ENCODE measurements at places on chromosomes 5 and 9. TPM values are rescaled to one million over a fixed set of nuclear protein-coding genes. Genes with fewer than 3 reads are reported as not detected.

Gene DOK3
- 2.7 TPM for total RNA-seq

Gene FSD1L
- 9.0 TPM for total RNA-seq

Gene THBS4
- total RNA-seq: 315 TPM

Gene FYB1
- total RNA-seq: 1.9 TPM

Gene TRIP13
- 5.7 TPM for total RNA-seq

Gene C9orf43
- 0.22 TPM for total RNA-seq

Gene PPP3R2
- total RNA-seq: 0.04 TPM

Gene TRPM6
- 0.04 TPM for total RNA-seq

Gene BTNL8
- total RNA-seq: 0.09 TPM

Gene CCDC152
- 1.3 TPM for total RNA-seq

DNA sequence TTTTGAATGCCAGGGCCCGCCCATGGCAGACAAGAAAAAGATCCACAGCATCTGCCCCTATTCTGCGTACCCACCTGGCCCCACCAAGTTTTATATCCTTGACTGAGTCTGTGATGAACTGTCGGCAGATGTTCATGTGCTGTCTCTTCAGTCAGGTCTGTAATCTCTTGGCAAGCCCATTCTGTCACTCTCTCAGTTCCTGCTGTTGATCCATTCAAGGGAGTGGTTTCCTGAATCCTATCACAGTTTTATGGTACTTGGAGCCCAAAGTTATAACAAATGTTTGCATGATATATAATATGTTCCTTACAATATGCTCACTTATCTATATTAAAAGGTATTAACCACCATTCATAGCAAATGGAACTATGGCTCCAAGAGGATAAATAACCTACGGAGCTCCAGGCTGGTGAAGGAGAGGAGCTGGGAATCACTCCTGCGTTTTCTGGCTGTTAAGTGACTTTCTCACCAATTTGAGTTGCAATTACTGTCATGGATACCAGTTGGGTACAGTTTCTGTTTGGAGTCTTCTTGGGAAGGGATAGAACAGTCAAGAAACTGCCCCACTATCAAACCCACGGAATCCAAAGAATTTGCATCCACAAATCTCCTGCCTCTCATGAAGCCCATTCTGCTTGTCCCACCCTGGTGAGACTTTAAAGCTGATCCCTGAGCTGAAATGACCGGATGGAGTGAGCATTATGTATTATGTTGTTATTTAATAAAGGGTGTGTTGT is 103.4 kb upstream of the SPRY4 start:
- DNase-seq: no peak

DNA sequence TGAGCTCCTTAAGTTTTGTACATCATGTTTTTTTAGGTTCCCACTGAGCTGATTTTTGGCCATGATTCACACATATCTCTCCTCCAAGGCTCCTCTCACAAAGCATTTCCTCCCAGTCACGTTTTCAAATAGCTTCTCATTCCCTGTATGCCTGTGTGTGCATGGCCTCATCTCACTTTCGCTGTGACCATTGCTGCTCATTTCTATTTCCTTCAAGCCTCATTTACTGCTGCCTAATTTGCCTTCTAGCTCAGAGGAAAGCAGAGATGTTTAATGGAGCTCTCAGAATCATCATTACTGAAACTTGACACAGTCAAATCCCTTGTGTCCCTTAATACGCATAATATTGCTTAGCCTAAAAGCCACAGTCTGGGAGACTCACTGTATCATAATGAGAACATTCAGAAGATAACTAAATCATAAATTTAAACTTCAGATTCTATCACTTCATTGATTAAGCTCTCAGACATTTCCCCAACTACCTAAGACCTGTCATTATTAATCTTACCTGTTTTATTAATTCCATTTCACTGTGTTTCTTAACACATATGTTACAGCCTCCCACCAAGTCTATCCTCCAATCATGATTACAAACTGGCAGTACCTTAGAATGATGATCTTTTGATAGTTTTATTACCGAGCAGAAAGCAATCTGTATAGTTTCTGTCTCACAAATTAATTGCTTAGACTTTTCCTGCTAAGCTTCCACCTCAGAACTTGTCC is 278.3 kb upstream of the PTGER4 start:
- DNase-seq: no peak

DNA sequence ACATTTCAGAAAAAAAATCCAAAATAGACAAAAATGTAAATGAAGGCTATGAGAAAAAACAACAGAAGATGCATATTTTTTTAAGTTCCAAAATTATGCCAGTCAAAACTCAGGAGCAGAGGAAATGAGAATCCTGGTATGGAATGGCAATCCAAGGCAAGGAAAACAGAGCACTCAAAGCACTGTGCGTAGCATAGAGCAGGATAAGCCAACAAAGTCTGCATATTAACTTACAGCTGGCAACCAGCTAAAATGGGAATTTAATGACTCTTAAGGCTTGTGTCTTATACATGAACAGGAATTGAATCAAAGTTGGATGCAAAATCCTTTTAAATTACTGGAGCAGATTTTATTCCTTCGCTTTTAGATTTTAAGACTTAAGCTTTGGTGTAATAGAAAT is 203.5 kb upstream of the DAPK1 start:
- DNase-seq: peak; percentile 94

DNA sequence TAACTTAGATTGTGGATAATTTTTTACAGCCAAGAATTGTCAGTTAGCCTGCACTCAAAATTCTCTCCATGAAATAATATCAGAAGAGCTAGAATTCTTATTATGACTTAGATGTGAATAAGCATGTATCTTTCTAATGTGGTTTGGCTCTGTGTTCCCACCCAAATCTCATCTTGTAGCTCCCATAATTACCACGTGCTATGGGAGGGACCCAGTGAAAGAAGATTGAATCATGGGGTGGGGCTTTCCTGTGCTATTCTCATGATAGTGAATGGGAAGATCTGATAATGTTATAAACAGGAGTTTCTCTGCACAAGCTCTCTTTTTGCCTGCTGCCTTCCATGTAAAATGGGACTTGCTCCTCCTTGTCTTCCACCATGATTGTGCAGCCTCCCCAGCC is 176.8 kb downstream of the MAT2B start:
- DNase-seq: no peak

- peak; percentile 61 for DNase-seq
Observed at GRCh38 chr9:3458806-3459475, 66.9 kb downstream of the RFX3 start.

- DNase-seq: no peak
Observed at GRCh38 chr5:172793577-172794488, 22.8 kb upstream of the DUSP1 start.

- DNase-seq: peak; percentile 16
Observed at GRCh38 chr9:137308057-137308619, 6.1 kb upstream of the NRARP start.

DNA sequence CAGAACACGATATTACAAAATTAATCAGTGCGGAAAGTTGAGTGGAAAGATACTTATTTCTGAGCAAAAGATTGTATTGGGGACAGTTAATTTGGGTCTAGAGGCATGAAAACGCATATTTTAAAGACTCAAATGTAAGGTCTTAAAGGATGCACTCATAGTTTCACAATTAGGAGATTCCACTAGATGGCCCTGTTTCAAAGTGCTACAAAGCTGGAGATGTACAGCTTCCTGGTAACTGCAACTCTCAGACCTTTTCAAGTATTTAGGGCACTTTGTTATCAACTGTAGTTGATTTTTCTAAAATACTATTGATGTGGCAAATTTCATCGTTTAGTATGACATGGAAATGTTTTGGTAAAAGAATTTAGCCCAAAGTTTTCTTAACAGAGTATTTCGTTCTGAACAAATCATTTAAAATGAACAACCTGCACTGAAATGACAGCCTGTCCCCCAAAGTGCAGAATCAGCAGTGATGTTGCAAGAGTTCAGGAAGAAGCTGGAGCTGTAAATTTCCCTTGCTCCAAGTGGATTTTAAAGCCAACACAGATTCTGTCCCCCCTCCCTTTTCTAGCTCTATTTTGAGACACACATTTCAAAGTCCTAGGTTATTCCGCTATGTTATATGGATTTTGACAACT is 16.2 kb upstream of the NDUFB6 start:
- DNase-seq: peak; percentile 80

DNA sequence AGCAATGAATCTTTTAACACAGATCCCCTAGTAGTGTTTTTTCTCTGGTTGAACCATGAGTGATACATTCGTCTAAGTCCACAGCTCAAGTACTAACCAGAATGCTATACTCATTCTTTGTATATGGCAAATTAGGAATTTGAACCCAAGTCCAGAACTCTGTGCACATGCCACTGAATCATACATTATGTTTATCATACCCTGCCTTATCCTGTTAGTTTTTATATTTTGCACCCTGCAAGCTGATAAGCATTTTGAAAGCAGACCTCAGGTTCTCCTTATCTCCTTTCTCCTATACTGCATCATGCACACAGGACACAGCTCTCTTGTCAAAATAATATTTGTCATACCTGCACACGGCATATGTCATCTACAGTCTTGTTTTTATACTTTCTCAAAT is 54.6 kb upstream of the ELL2 start:
- DNase-seq: no peak

- peak; percentile 54 for DNase-seq
Observed at GRCh38 chr5:140223567-140223966, 48.6 kb downstream of the CYSTM1 start.

- no peak for DNase-seq
Observed at GRCh38 chr9:126777733-126778132, 27.1 kb upstream of the ZBTB43 start.

GRCh38 chr5:128844354-128844923 is 120.8 kb upstream of the SLC27A6 start:
- peak; percentile 72 for DNase-seq

GRCh38 chr9:94812343-94812742 is 85.8 kb downstream of the AOPEP start:
- no peak for DNase-seq

DNA sequence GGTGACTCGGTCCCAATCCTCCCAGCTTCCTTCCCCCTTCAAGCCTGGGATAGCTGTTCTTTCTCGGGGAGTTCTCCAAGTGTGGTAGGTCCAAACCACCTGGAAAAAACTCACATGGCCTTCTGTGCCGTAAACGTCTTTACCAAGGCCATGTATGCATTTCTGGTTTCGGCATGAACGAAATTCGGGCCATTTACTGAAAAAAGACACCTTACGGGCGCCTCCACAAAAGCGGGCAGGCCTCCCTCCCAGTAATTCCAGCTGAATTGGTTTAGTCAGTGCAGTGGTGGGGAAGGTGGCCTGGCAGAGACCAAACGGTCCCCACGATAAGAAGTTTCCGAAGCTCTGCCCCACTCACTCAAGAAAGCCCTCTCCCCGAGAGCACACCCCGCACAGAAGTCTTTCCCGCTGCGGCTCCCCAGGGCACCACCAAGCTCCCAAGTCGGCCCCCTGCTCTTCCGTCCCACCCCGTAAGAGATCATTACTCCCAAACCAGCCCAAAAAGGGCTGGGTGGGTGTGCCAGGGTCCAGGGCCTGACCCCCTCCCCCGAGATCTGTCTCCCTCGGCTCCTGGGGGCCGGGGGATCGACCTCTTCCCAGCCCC is 86.3 kb upstream of the MELK start:
- DNase-seq: peak; percentile 33

DNA sequence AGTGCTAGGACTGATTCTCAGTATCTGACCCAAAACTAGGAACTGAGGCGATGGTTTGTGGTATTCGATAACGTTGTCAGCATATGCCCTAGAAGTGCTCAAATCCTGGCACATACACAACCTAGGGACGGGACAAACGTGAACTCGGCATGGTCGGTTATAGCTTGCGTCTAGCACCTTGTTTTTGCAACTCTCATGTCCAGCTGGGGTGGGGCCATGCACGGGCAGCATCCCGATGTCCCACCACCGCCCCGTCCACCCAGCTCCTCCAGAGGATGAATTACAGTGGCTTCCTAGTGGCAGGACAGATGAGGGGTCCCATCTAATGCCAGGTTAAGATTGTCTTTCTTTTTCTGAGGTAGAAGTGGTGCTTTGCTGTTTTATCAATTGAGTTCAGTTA is 31.6 kb downstream of the PROP1 start:
- no peak for DNase-seq

DNA sequence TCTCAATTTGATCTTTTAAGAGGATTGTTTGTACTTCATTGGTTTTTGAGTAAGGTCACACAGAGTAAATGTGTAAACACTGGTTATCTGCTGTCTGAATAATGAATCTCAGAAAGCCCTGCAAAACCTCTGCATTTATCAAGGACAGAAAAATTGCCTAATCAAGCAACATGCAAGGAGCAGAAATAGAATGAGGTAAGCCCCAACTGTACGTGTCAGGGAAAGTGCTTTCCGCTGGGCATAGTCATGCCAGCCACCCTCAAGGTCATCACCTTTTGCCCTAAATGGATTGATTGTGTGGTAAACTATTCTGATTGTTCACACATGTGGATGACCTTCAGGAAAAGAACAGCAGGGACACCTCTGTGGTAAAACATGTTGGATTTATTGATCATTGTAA is 376.9 kb upstream of the KCNN2 start:
- DNase-seq: no peak

GRCh38 chr5:9920697-9921096 is 290.5 kb upstream of the TAS2R1 start:
- DNase-seq: no peak

- peak; percentile 72 for DNase-seq
Observed at GRCh38 chr5:17743580-17744435, 109.5 kb downstream of the TAF11L14 start.

DNA sequence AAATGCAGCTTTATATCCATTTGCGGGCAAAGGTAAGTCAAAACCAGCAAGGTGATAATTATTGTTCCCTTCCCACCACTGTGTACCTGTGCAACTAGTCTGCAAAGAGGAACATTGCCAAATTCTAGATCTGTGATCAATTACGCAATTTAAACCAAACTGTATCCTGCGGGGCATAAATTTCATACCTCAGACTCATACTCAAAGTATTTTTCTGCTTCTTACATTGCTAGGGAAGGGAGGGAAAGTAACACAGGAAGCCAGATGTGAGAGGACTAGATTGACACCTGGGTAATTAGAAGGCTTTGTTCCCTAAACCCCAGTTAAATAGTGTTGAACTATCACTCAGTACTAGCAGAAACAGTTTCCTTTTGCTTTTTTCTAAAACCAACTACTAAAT is 240.2 kb upstream of the ZNF608 start:
- no peak for DNase-seq
